ENCODE measurements at places on chromosomes 6 and 20.

- peak; percentile 88 for DNase-seq
Observed at GRCh38 chr6:158649289-158650143, at the start of gene SYTL3. TSS of gene SYTL3 (plus strand) at chr6:158650054. CDS start at chr6:158663269, 13,215 bp downstream.

- no peak for DNase-seq
Observed at GRCh38 chr6:110512991-110513390, 36.6 kb upstream of the SLC22A16 start.

- DNase-seq, result no peak
Observed at GRCh38 chr6:147310521-147310920, 106.3 kb downstream of the STXBP5 start.

GRCh38 chr6:56549014-56549413 lies 93.7 kb downstream of the DST start:
- DNase-seq, result no peak

GRCh38 chr6:49325891-49326290 lies 137.2 kb downstream of the MMUT start:
- no peak for DNase-seq

GRCh38 chr6:20882014-20882413 lies 347.8 kb downstream of the CDKAL1 start:
- DNase-seq, result no peak

GRCh38 chr6:2448826-2449571 lies 203.6 kb upstream of the GMDS start:
- DNase-seq, result peak; percentile 9

GRCh38 chr6:32614366-32615081 lies 22.7 kb upstream of the HLA-DQA1 start:
- DNase-seq, result no peak

- no peak for DNase-seq
Observed at GRCh38 chr20:31869942-31870725, at the start of the genes DUSP15 and TTLL9. TSS of gene DUSP15 (minus strand) at chr20:31870527. CDS start at chr20:31870337, 190 bp downstream. TSS of gene TTLL9 (plus strand) at chr20:31870634. CDS start at chr20:31871127, 493 bp downstream.

- no peak for DNase-seq
Observed at GRCh38 chr6:24019393-24019792, 106.6 kb upstream of the NRSN1 start.

- no peak for DNase-seq
Observed at GRCh38 chr6:66664112-66664511, 957.1 kb upstream of the EYS start.

DNA sequence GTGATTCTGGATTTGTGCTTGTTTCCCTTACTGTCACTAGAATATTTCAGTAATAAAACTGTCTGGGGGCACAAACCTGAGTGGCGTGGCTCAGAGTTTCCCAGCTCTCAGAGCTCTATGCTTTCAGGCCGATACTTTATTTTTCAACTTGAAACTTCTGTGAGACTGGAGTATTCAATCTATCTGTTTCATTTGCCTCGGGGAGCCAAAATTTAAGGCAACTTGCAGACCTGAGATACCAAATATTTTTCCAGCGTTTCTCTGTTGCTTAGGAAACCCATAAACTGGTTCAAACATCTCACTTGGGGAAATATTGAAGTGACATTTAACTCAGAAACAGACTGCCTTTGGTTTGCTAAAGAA lies 74.7 kb downstream of the SOBP start:
- no peak for DNase-seq

GRCh38 chr6:85405175-85405852 lies 44.6 kb upstream of the NT5E start:
- DNase-seq, result no peak

- DNase-seq, result no peak
Observed at GRCh38 chr20:45283551-45284057, 23.0 kb upstream of the RBPJL start.

DNA sequence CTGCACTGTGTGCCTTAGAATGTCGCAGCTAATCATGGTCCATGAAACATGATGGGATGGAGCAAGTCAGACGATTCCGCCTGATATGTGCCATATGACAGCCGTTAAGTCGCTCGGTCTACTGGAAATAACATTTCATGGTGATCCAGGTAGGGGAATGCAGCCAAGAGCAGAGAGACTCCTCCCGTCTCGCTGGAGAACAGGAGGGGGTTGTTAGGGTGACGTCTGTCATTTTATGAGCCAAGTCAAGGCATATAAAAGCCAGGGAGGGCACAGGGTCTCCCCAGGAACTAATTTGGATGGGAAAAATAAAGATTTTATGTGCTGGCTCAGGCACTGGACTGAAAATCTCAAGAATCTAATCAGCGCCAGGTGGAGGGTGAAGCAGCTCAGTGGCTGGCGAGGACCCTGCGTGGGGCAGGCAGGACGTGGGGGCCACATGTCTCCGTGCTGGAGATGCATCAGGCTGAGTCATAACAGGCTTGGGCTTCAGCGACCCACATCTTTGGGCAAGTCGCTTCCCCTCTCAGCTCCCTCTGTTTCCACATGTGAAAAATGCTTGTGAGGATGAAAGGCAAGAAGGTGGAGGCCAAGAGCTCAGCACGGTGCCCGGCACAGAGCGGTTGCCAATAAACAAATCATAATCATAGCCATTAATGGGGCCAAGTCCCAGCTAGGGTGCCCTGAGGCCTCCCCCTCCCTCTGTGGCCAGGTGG lies 234.6 kb downstream of the ANKRD60 start:
- DNase-seq, result no peak

- no peak for DNase-seq
Observed at GRCh38 chr6:121522265-121522664, 86.8 kb downstream of the GJA1 start.

- no peak for DNase-seq
Observed at GRCh38 chr6:113570641-113571040, 286.5 kb upstream of the MARCKS start.

- DNase-seq, result no peak
Observed at GRCh38 chr6:8707956-8708772, 272.8 kb upstream of the SLC35B3 start.

GRCh38 chr20:12847872-12848271 lies 160.9 kb upstream of the SPTLC3 start:
- DNase-seq, result no peak

DNA sequence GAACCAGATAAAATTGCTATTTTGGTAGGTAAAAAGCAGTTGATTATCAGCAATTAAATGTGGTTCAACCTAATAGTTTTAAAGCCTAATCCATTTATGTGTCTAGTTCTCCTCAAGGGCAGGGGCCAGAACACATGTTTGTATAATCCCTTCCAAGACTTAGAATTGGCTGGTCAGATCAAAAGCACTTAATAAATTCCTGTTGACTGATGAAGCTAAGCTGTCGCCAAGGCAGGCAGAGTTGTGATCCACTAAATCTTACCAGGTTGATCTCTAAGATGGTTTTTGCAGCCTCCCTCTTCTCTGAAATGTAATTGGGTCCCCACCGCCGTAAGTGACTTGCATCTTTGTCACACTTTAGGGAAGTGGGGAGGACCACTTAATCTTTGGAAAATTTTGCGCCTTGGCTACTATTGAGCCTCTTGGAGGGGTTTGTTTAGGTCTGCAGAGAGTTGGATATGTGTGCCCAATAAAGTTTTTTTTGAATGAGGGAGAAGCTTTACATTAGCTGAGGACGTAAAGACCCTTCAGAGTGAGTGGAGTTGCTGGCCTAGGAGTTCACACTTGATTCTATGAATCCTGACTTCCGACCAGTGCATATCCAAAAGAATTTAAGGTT lies 65.9 kb downstream of the PHF20 start:
- DNase-seq, result no peak

DNA sequence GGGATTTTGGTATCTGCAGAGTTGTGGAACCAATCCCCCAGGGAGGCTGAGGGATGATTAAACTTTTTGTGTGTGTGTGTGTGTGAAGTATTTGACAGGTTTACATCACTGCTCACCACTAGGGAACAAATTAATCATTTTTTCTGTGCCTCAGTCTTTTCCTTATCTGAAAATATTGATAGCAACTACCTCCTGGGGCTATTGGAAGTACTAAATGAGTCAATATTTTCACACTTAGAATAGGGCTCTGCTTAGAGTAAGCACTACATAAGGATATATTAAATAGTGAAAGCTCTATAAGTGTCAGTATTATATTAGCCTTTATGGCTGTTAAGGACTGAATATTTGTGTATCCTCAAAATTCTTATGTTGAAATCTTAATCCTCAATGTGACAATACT lies 155.2 kb upstream of the UST start:
- DNase-seq, result no peak

DNA sequence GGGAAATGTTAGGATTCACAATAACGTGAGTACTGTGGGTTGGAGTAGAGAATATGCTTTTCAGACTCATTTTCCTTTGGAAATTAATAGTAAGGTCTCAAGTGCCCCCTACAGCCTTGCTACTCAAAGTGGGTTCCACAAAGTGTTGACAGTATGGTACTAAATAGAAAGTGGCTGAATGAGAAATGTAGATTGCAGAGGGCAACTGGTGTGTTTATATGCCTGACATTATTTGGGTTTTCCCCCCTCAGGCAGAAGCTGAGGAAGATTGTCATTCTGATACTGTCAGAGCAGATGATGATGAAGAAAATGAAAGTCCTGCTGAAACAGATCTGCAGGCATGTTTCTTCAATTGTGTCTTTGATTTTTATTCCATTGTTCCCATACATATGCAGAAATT lies 5.6 kb downstream of the FBXO9 start:
- peak; percentile 33 for DNase-seq

GRCh38 chr6:53643481-53643965 lies 22.0 kb downstream of the KLHL31 start:
- no peak for DNase-seq

DNA sequence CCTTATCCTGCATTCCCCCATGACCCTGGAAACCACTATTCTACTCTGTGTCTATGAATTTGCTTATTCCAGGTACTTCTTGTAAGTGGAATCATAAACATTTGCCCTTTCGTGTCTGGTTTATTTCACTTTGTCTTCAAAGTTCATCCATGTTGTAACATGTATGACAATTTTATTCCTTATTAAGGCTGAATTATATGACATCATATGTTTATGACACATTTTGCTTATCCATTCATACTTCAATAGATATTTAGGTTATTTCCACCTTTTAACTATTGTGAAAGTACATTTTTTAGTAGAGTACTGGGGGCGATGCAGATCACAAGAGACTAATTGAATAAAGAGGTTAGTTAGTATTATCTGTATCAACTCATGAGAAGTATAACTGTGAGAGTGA lies 591.6 kb downstream of the UTRN start:
- DNase-seq, result no peak

GRCh38 chr20:52540509-52540908 lies 348.9 kb upstream of the ZFP64 start:
- DNase-seq, result no peak

GRCh38 chr6:69974193-69974592 lies 107.8 kb downstream of the COL19A1 start:
- DNase-seq, result no peak

DNA sequence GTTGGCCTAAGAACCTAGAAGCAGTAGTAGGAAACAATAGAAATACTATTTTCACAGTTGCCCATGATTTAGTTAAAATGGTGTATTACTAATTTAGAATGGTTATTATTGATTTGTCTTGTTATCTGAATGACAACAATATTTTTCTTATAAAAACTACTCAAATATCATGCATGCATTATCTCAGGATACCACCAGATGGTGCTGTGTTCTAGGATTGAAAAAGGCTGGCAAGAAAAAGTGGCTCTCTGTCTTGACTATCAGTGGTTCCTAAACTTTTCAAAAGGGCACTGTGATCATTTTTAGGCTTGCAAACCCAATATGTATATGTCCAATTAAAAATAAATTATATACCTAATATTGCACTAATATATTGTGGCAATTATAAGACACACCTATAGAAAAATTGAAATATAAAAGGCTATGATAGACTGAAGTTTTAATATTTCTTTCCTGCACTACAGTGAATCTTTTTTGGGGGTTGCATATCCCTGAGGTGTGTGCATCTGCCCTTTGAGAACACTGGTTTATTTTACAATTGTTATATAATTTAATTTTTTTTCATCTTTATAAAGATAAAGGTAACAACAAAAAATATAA lies 131.7 kb upstream of the MLIP start:
- peak; percentile 9 for DNase-seq

GRCh38 chr20:59925899-59926298 lies 7.5 kb downstream of the SYCP2 start:
- no peak for DNase-seq

DNA sequence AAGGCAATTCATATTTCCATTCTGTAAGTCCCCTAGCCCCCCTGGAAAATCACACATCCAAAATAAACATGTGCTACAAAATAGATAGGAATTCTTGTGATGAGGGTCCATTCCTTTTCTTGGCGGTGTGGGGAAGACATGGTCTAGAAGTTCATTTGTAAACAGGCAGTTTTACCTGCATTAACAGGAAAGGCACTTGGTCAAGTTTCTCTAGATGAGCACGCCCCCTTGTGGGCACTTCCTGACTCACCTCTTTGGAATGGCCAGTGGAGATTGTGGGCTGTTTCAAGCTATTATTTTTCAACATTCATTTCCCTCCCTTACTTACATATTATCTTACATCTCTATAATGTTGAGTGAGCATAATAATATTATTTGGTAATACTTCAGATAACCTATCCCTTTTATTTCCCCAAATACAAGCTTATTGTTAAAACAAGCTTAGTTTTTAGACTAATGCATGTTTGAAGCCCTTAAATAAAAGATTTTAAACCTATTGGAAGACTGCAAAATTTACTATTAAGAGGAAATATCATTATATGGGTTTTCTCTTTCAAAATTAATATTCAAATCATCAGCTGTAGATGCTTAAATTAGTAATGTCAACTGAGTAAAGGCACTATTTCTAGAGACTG lies 92.1 kb downstream of the TASP1 start:
- peak; percentile 67 for DNase-seq

GRCh38 chr6:167697316-167697715 lies 129.4 kb upstream of the AFDN start:
- no peak for DNase-seq

GRCh38 chr20:17662333-17663039 lies 19.6 kb downstream of the RRBP1 start:
- DNase-seq, result no peak

DNA sequence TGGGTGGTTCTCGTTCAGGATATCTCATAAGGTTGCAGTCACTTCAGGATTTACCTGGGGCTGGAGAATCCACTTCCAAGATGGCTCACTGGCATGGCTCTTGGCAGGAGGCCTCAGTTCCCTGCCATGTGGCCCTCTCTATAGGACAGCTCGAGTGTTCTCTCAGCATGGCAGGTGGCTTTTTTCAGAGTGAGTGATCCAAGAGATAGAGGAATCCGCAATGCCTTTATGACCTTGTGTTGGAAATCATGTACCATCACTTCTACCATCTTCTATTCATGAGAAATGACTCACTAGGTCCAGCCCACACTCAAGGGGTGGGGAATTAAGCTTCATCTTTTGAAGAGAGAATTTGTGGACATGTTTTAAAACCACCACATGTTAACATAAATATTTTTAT lies 37.8 kb downstream of the PPP1R16B start:
- DNase-seq, result peak; percentile 68

- no peak for DNase-seq
Observed at GRCh38 chr6:147837540-147837939, 329.1 kb downstream of the SAMD5 start.

- DNase-seq, result no peak
Observed at GRCh38 chr6:146914489-146915483, 289.4 kb upstream of the STXBP5 start.

DNA sequence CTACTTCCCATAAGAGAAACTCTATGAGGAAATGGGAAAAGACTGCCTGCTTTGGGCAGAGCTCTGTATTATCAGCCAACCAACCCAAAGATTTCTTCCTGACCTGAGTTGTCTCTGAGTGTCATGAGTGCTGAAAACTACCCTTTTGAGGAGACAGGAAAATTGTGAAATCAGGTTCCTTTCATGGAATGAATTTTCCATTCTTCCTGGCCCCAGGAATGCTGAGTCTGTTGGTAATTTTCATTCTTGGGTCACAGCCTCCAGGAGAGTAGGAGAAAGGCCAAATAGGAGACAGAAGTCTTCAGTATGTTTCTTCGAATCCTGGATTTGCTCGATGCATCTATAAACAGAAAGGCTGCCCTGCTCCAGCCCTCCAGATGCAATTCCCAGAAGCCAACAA lies 53.6 kb downstream of the SCML4 start:
- no peak for DNase-seq
